Kidney (tissue), 22 donors: ENCODE measurements at places on chromosomes 13 and 19. TPM values are rescaled to one million over a fixed set of nuclear protein-coding genes. Genes with fewer than 3 reads are reported as not detected.

The SERPINE3 gene
- not detected for total RNA-seq

DNA sequence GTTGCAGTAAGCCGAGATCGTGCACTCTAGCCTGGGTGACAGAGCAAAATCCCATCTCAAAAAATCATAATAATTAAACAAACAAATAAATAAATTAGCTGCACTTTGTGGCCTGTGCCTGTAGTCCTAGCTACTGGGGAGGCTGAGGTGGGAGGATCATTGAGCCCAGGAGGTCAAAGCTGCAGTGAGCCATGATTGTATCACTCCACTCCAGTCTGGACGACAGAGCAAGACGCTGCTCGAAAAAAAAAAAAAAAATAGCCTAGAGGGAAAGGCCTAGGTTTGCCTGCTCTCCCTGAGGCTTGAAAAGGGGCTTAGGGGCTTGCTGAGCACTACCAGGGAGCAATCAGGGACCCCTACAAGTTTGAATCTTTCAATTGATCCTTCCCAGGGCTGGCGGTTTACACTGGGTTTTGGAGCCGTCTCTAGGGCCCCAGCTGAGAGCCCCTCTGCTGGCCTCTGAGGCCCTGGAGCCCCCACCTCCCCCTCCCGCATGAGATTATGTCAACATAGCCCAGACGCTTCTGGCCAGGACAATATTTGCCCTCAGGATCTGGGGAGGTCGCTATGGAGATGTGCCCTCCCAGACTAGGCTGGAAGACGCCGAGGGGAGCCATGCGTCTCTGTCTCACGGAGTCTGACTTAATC, 10.4 kb upstream of the GIPR start:
- no peak for DNase-seq

The AMER2 gene
- 0.06 TPM for total RNA-seq

GRCh38 chr19:58097349-58097748, 682 bp downstream of the ZSCAN18 start:
- DNase-seq: no peak

DNA sequence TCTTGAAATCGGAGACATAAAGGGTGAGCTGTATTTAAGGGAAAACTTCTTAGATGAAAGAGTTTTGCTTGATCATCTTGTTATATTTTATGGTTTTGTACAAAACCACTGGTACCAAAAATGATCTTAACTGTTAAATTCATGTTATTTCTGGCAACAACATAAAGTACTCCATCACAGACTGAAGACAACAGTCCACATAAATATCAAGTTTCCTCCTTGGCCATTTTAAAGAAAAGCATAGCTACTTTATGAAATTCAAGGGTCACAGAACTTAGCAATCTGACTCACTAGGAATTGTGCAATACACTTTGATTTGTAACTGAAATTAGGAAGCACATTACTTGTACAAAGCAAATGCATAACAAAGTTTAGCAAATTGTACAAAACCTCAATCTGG, 66.3 kb downstream of the TBC1D4 start:
- no peak for DNase-seq

- no peak for DNase-seq
These were observed 9.1 kb downstream of the BBC3 start for GRCh38 chr19:47221890-47222289.

DNA sequence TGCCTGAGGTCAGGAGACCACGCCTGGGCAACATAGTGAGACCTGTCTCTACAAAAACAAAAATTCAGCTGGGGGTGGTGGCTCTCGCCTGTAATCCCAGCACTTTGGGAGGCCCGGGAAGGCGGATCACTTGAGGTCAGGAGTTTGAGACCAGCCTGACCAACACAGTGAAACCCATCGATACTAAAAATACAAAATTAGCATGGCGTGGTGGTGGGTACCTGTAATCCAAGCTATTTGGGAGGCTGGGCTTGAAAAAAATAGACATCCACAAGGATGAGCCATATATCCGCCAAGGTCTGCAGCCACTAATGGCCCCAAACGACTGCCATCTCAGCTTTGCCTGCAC, 3.1 kb downstream of the RPS16 start:
- no peak for DNase-seq

DNA sequence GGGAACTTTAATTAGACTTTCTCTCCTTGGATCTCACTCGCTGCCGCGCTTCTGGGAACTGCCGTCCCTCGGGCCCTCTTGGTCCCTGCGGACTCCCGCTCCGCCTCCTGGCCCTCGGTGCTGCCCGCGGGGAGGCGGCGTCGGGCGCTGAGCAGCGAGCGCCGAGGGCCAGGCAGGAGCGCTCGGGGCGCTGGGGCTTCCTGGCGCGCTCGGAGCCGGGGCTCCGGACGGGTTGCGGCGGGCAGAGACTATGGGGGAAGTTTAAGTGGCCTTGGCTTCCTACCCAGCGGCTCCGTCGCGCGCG, 704 bp downstream of the CHST8 start:
- DNase-seq: no peak

The SLAIN1 gene
- total RNA-seq: 12.4 TPM
